Stimulated activated CD8-positive, alpha-beta memory T cell treated with anti-CD3 and anti-CD28 coated beads, Interleukin-4, amount 100 ng/mL, for 1 hour (primary cell): ENCODE measurements at places on chromosomes 1 and 21.

GRCh38 chr21:35333831-35334618 lies 284.9 kb upstream of the RUNX1 start:
- DNase-seq = no peak

GRCh38 chr1:40817791-40818263 lies 34.2 kb downstream of the KCNQ4 start:
- DNase-seq = no peak

DNA sequence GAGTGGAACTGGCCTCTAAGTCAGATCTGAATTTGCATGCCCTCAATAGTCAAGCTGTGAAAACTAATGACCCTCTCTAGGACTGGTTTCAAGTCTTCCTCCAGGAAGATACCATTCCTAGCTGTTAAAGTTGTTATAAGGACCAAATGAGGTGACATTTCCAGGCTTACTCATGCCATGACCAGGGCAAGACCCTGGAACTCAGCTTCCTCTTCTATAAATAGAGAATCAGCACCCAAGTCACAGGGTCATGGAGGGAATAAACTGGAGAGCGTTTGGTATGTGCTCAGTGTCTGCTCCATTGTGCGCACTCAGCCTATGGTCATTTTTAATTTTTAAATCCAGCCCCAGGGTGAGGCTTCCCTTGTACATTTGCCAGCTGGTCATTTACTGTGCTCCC lies 2.5 kb downstream of the S100A9 start:
- no peak for DNase-seq

DNA sequence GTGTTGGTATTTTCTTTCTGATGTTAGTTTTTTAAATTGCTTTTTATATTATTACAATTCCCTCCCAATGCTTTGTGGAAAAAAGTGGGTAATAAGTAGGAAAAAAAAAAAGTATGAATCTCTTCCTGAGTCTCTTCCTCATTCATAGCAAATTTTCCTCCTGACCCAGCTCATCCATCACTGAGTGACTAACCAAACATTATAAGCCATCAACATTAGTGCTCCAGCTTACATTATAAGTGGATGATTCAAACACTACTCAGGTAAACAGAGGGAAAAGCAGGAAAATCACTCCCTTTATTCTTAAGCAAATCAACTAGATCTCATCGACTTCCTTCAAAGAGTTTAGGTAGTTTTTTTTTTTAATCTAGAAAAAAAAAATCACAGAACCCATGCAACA lies 15.4 kb upstream of the SAMD13 start:
- DNase-seq = no peak

GRCh38 chr1:223244366-223245103 lies 101.5 kb upstream of the TLR5 start:
- DNase-seq = no peak

DNA sequence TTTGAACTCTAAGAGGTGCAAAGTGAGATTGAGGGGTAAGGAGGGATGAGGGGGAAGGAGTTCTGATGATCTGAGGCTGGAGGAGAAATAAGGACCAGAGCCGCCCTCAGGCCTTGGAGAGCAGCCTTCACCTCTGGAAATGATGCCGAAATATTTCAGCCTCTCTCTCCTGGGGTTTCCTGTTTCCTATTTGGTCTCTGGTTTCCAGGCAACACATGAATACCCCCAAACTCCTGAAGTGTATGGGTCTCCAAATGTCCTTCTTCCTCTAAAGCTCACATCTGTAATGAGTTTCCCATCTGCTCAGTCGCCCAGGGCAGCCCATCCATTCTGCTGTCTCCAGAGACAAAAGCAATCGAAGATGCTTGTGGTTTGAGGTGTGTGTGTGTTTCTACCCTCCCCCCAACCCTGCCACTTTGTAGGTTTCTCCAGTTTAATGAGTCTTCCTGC lies 52.0 kb upstream of the FAM20B start:
- no peak for DNase-seq

DNA sequence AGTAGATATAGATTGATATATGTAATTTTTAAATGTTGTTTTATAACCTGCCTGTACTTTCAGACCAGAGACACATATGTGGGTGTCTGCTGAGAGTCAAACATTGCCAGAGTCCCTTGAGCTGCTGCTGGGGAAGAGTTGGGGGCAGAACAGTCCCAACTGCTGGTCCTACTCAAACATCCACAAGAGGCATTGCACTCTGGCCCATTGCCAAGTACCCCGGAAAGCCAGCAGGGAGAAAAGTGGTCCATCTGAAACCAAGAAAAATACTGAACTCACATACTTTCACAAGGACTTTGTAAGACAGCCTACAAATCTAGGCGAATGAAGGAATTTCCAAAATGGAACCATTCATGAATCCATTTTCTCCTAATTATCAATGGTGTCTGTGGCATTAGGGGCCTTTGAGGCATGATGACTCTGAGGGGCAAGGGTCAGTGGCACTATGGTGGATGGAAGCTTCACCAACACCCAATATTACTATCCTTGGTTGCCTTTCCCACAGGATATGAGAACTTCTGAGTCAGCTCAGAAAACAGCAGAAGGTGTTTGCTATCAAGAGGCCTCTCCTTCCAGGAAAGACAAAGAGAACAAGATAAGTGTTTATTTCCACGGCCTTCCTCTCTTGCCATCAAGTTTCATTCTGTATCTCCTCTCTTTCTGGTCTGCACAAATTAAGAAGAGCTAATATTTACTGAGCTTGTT lies 7.3 kb upstream of the TBX15 start:
- no peak for DNase-seq

DNA sequence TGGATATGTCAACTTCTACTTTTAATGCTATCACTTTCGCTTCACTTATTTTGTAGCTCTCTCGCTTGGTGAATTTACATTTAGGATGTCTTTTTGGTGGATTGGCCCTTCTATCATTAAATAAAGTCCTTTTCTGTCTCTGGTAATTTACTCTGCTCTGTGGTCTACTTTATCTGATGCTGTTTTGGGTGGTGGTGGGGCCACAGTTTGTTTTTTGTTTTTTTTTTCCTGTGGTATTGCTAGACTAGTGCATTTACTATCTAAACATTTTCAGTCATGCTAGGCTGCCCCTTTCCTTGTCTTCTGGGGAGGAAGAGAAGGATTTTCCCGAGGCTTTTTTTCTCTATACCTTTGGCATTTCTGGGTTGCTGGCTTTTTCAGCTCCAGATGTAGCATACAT lies 18.1 kb upstream of the FCRLA start:
- no peak for DNase-seq

- no peak for DNase-seq
Observed at GRCh38 chr1:66711420-66711819, 40.8 kb upstream of the DYNLT5 start.

DNA sequence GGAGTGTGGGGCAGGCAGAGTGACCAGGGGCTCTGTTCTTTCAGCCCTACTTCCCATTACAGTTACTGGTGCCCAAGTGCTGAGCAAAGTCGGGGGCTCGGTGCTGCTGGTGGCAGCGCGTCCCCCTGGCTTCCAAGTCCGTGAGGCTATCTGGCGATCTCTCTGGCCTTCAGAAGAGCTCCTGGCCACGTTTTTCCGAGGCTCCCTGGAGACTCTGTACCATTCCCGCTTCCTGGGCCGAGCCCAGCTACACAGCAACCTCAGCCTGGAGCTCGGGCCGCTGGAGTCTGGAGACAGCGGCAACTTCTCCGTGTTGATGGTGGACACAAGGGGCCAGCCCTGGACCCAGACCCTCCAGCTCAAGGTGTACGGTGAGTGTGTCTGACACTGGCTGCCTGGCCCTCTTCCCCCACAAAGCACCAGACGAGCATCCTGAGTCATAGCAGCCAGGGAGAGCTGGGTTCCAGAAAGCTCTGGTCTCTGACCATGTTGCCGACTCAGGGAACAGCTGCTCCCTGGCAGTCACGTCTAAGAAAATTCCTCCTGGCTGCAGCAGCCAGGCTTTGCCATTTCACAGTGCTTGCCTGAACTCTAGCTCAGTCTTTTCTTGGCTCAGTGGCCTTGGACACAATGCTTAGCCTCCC lies 3.3 kb downstream of the SLAMF8 start:
- DNase-seq = no peak
